ENCODE measurements at places on chromosomes 11 and 22.

DNA sequence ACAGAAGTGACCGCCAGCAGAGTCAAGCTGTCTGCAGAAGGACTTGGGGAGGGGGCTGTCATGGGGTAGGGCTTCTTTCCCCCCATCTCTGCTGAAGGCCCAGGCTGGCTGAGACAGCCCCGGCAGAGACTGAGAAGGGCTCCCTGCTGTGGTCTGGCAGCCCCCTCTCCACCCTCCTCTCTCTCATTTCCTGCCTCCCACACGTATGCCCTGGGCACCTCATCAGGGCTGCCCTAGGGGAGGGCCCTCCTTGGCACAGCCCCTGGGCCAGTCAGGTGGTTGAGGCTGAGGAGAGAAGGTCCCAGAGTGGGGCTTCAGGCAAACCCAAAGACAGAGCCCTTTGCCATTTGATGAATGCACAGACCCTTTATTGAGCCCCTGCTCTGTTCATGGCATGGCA is 3.6 kb downstream of the RASD2 start:
- peak; percentile 58 for DNase-seq

DNA sequence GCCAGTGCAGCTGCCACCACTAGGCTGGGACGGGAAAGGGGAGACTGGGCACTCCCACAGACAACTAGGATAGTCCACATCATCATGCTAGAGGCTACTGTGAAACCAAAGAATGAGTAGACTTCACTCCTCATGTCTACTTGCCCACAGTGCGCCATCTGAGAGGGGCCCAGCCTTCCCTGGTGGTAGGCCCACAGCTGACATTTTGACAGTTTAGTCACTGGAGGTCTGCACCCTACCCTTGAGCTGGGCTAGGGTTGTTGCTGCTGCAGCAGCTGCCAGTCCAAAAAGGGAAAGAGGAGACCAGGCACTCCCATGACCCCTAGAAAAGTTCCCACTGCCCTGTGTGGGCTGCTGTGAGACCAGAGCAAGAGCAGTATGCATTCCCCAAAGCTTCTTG is 141.2 kb downstream of the DLG2 start:
- DNase-seq: no peak

GRCh38 chr22:43883012-43883661 is 8.7 kb downstream of the PNPLA5 start:
- peak; percentile 76 for DNase-seq

GRCh38 chr22:44403602-44404329 is 91.0 kb upstream of the SHISAL1 start:
- DNase-seq: no peak

DNA sequence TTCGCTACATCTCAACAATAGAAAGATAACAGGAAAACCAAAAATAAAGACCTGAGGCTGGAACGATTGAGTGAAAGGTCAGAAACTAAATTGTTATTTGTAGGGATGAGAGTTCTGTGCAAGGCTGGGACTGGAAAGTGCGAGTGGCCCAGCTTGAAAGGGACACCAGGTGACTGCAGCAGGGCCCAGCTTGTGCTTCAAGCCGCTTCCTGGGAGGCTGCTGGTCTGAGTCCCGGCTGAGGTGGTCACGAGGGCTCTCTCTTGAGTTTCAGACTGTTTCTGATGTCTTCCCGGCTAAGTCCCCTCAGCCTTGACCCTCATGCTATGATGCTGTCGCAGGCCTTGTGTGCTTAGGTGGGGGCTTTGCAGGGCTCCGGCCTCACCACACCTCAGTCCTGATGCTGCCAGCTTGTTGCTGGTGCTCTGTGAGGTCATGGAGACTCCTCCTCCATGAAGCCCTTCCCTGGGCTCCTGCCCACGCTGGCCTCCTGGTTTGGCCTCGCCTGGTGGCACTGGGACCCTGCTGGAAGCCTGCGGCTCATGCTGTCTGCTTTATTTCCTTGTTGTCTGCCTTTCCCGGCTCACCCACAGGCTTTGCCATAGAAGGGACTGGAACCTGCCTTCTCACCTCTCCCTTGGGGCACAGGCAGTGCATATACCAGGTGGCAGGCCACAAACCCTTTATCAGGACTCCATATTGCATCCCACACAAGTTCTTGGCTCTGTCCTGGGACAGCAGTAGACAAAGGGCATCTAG is 4.0 kb downstream of the BANF1 start:
- DNase-seq: no peak

- no peak for DNase-seq
Observed at GRCh38 chr11:67436459-67437081, 912 bp downstream of the PTPRCAP start.

DNA sequence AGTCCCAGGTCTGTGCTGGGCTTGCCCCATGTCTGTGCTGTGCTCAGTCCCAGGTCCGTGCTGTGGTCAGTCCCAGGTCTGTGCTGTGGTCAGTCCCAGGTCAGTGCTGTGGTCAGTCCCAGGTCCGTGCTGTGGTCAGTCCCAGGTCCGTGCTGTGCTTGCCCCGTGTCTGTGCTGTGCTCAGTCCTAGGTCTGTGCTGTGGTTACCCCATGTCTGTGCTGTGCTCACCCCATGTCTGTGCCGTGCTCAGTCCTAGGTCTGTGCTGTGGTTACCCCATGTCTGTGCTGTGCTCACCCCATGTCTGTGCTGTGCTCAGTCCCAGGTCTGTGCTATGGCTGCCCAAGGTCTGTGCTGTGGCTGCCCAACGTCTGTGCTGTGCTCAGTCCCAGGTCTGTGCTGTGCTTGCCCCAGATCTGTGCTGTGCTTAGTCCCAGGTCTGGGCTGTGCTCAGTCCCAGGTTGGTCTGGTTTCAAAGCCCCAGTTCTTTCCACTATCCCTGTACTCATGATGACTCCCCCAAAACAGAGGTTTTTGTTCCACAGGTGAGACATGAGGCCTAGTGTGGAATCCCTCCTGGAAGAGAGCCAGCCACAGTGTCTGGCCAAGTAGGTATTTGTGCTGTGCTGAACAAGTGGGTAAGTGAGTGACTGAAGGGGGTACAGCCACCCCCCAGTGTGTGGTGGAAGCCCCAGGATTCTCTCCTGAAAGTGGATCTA is 34.8 kb downstream of the IRAG1 start:
- DNase-seq: no peak

DNA sequence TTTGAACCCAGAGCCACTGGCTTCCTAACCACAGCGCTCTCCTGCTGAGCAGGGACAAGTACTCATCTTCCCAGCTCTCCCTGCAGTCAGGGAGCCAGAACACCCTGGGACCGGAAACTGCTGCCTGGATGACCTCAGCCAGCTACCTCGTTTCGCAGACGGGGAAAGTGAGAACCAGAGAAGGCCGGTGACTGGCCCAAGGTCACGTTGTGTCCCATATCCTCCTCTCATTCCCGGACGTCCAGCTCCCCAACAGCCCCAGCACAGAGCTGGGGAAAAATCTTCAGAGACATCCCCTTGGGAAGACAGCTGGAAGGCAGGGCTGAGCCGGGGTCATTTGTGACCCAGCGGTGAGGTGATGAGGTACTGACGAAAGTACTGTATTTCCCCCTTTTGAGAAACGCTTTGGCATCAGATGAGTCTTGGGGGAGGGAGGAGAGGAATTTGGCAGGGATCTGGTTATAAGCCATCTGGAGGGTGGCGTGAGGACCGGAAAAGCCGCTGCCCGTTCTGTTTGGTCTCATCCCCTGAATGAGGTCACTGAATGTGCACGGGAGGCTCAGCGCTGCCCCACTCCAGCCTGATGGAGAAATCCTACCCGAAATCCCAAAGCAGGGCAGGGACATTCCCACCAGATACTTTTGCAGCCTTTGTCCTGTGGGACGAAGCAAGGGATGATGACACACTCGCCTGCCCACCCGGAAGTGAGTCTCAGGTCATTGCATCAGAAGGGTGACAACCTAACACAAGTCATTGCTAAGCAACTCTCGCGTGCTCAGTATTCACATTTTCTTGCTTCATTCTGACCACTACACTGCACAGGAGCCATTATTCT is 41.1 kb downstream of the LIF start:
- no peak for DNase-seq

DNA sequence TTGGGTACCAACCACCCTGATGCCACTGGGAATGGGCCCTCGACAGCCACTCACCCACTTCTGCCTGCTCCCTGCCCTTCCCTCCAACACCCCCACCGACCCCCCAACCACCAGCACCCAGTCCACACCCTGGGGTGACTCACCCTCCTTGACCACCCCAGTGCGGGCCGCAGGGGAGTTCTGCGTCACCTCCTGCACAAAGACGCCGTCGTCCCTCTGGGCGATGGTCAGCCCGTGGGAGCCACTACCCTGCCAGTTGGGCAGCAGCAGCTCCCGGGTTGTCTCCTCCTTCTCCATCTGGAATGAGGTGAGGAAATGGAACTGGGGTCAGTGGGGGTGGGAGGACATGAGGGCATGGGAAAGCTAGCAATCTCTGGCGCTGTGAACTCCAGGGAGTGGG is 10.8 kb downstream of the AHNAK start:
- DNase-seq: no peak

DNA sequence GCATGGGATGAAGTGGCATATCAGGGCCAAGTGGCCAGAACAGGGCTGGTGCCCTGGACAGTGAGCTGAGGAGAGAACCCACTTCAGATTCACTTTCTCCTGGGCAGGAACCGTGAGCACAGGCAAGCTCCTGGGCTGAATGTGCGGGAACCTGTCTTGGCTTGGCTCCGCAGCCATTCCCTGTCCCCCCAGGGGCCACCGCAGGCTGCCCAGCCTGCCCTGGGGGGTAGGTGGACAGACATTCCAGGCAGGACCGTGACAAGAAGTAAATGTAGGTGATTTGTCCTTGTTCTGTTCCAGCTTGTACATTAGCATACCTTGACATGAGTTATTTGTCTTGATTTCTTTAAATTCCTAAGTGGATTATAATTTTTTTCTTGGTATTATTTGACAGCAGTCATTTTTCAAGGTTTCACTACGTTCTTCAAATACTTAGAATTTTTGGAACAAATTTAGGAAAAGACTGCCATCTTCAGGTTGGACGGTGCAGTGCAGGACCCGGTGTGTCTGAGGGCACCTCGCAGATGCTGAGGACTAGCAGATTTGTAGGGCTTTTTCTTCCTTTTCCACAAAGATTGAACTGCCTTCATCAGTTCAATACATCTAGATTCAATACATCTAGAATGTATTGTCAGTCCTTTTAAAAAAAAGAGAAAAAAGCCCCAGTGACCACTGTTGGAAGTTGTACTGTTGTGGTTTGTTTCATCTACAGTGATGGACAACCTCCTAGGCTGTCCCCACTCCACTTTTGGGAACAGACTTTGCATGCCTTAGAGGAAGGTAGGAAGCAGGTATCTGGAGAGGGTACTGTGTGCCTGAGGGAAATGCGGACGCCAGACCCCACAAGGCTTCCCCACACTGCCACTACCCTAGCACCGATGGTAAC is 115.1 kb upstream of the RASSF10 start:
- DNase-seq: peak; percentile 51

- DNase-seq: no peak
Observed at GRCh38 chr11:17720796-17721171, 1.4 kb downstream of the MYOD1 start.

DNA sequence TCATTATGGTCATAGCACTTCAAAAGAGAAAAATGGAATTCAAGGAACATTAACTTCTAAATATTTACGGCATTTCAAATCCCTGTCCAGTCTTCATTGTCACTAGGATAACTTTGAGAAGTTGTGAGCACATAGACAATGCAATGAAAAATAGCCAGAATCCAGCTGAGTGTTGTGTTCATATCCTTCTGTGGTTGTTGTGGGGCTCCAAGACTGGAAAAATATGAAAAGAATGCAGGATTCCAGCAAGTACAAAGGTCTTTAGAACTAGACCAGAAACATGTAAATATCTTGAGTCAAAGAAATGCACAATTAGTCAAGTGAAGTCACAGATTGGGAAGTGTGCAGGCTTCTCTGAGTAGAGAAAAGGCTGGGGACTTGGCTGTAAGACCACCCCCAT is 68.7 kb downstream of the WT1 start:
- DNase-seq: no peak

DNA sequence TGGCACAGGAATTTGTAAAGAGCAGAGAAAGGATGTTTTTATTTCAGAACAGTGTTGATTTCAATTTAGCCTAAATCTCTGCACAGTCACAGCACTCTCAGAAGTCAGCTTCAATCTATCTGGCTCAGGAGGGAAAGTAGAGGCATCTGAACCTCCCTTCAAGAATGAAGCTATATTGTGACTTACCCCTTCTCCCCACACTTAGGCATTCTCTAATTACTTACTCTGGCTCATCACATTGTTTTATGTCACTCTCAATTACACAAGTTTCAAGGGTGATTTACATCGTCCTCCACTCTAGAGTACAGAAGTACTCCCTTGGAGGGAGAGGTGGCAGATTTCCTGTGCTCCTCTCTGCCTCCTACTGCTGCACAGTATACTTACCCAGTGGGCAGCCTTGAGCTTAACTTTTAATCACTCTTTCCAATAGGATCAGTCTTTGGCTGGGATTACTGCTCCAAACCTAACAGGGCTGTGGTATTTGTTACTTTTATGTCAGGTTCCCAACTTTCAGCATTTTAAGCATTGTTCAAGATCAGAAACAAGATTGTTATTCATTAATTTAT is 211.4 kb downstream of the AASDHPPT start:
- DNase-seq: no peak

DNA sequence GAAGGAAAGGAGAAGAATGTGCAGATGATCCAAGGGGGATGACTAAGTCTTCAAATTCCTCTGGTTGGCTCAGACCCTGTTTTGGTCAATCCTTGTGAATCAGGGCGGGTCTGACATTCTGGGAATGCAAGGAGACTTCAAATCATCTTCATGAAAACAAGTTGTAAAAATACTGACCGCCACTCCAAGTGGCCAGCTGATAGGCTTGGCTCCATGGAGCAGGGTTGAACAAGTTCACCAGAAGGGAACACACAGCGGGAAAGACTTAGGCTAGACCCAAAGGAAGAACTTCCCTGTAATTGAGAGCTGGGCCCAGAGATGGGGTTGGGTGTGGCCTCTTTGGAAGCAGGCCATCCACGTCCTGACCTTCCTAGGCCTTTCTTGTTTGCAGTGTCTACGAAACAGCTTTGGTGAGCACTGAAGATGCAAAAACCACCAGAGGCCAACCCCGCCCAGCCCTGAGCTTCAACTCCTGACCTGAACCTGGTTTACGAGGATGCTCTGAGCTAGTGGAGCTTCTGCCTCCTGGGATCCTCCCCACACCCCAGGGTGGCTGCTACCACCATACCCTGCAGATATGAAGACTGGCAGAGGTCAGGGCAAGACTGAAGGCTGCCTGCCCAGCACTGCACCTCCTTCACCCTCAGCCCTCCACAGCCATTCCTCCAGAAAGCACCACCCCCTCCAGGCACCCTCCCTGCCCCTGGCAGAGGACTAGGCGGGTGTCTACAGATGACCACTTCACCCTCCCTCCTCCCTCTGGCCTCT is 26.1 kb downstream of the GDPD5 start:
- DNase-seq: no peak

- no peak for DNase-seq
Observed at GRCh38 chr22:22705328-22706100, 61.1 kb downstream of the GGTLC2 start.

DNA sequence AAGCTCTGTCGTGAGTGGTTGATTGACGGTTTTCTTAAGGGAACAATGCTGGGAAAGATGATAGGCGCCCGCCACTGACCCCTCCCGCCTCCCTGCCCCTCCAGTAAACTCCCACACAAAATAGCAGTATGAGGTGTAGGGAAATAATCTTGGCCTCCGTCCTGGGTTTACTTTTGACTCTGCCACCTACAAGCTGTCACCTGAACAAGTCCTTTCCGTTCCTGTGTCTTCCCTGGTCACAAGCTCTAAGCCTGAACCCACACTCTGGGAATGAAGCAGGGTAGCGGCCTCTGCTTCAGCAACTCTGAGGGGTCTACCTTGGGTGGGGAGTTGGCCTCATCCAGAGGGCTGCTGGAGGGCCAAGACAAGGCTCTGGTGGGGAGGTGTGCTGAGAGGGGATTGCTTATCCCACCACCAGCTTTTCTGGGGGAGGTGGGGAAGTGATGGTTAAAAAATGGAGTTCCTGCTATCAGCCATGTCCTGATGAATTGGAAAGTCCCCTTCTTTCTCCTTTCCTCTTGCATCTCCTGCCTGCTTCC is 87.8 kb downstream of the CEP164 start:
- no peak for DNase-seq
